Skin of body (tissue), 3 donors: ENCODE measurements at places on chromosomes 7 and 10. TPM values are rescaled to one million over a fixed set of nuclear protein-coding genes. Genes with fewer than 3 reads are reported as not detected.

Gene PLPP4
- 5.3 TPM for total RNA-seq

Gene TFR2
- 1.4 TPM for total RNA-seq

Gene C10orf120
- not detected for total RNA-seq

Gene GOT1
- 15.2 TPM for total RNA-seq

Gene NCF1
- total RNA-seq, result 2.7 TPM

Gene UCN3
- total RNA-seq, result not detected

Gene TMEM176B
- total RNA-seq, result 24.6 TPM

Gene PPP2R2D
- 39.4 TPM for total RNA-seq

Gene PLAU
- total RNA-seq, result 29.1 TPM

Gene KNDC1
- total RNA-seq, result 1.1 TPM

Gene NME8
- total RNA-seq, result 0.79 TPM

Gene SLC35G1
- 3.2 TPM for total RNA-seq

Gene KLF14
- total RNA-seq, result 0.89 TPM

Gene VAX1
- not detected for total RNA-seq

Gene ZFAND2A
- 11.7 TPM for total RNA-seq

Gene LYZL1
- not detected for total RNA-seq

Gene TMEM178B
- total RNA-seq, result 0.49 TPM
